Stimulated activated CD4-positive, alpha-beta T cell treated with anti-CD3 and anti-CD28 coated beads, Interleukin-1b, Interleukin-23, amount 100 ng/mL, for 1 hour (primary cell): ENCODE measurements at places on chromosomes 2 and 18.

DNA sequence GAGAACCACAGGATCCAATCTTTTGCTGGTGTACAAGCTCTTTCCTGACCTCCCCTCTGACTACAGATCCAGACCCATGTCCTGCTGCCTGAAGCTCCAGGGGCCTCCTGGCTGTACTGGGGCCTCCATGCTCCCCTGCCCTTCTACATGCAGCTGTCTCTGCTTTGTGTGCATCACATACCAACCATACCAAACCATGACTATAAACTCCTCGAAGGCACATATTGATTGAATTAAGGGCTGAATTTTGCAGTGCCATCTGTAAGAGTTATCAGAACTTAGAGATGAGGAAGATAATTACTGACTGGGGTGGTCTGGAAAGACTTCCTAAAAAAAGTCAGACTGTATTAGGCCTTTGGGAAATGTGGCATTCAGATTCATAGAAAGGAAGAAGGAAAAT, 139.9 kb upstream of the CXCR4 start:
- DNase-seq = no peak

GRCh38 chr2:8641301-8641965, 40.4 kb upstream of the ID2 start:
- no peak for DNase-seq

GRCh38 chr2:106358521-106358920, 109.7 kb downstream of the RGPD3 start:
- DNase-seq = no peak

DNA sequence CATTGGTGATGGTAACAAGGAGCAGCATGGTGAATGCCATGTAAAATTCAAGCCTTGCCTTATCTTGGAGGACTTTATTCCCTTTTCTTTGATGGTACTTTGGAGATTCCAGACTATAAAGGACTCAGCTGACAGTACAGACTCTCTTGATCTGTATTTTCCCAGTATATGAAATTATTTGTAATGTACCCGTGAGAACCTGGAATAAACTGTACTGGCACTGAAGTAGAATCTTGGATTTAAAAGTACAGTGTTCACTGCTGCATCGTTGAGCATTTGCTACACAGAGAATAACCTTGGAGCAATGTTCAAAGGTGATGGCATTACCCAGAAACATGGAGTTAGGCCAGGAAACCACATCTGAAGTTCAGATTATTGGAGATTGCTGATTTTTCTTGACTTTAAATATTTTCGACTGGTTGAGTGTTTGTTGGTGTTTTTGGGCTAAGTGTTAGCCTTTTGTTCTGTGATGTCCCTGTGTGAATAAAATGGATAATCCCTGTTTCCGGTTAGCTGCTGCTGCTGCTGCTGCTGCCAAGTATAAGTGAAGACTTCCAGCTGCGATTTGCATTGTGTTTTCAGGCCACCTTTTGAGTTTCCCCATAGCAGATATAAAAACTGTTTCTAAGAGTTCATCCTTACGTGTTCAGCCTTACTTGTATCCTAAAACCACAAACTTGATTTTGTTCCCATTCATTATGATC, 122.0 kb downstream of the SPTBN1 start:
- no peak for DNase-seq
